ENCODE measurements at places on chromosomes 13 and 19.

- DNase-seq, result no peak
These were observed 5.8 kb downstream of the ZNF175 start for GRCh38 chr19:51576850-51577249.

- no peak for DNase-seq
These were observed 519.9 kb downstream of the PCDH17 start for GRCh38 chr13:58151452-58151851.

DNA sequence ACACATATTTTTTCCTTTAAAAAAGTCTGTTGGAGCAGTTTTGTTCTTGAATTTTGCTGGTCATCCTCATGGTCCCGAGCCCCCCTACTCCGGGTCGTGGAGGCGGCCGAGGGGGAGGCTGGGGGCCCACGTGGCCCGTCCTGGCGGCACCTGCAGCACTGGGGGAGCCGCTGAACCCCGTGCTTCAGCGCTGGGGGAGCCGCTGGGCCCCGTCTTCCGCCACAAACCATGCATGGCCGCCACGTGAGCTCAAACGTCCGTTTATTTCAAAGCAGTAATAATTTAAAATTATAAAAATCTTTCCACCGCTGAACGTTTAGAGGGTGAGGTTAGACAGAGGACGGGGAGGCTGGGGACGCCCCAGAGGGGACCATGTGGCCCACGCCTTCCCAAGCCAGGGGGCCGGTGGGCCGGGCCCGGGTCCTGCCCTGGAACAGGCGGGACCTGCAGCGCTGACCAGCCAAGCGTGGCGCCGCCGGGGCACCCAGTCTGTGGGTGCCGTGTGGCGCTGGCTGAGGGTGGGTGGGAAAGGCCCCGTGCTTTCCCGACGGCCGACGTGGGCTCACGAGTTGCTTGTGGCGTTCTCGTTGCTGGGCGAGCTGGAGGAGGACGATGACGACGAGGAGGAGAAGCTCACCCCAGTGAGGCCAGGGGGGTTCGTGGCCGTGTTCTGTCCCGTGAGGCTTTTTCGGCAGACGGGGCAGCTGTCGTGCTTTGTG is 8.0 kb downstream of the FGF22 start:
- no peak for DNase-seq

GRCh38 chr13:97225533-97225932 is 3.4 kb downstream of the MBNL2 start:
- no peak for DNase-seq

DNA sequence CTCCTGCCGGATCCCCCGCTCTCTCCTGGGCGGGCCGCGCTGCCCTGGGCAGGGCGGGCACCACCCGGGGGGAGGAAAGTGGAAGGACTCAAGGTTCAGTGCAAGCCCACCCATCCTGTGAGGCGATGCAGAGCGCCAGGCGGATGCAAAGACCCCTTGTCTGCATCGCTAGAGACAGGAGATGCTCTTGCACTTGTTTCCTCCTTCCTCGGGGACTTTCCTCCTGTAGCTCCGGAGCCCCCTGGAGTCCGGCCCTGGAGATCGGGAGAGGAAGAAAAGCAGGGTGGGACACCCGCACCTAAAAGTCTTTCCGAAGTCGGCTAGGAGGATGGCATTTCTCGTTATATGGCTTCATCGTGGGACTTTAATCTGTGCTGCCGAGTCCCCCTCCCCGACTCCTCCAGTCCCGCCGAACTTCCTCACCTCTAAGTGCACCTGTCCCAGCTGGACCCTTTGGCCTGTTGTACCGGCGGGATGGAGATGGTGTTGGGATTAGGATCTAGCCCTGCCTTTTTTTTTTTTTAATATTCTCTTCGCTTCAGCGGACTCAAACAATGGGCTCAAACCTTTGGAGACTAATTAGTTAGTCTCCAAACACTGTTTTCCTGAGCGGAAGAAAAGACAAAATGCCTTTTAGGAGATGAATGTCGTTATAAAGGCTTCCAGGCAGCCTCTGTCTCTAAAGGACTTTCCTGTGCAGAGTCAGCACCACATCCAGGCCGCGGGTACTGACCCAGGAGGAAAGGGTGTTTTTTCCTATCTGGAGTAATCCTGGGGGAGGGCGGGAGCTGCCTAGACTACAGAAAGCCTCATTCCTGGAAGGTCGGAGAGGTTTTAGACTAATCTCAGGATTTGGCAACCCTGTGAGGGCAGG is 725 bp downstream of the FAM124A start:
- no peak for DNase-seq

- DNase-seq, result no peak
These were observed 399.5 kb upstream of the MIR17HG start for GRCh38 chr13:90947976-90948375.

DNA sequence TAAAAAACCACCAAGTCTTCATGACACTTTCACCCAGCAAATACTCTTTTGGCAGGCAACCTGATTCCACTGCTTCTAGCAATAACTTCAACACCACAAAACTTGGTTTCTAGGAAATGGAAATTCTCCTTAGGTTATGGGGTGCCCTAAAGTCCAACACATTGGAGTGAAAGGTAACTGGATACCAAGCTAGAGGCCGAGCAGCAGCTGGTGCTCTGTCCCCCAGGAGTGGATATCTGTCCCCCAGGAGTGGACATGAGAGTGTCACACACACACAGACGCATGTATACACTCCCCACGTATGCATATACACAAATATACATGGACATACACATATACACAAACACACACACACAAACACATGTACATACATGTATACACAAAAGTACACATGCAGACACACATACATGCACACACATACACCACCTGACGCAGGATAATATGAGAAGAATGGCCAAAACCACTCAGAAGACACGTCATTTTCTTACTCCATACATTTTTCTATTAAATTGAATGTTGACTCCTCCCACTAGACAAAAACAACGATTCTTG is 50.8 kb downstream of the RFX2 start:
- no peak for DNase-seq

DNA sequence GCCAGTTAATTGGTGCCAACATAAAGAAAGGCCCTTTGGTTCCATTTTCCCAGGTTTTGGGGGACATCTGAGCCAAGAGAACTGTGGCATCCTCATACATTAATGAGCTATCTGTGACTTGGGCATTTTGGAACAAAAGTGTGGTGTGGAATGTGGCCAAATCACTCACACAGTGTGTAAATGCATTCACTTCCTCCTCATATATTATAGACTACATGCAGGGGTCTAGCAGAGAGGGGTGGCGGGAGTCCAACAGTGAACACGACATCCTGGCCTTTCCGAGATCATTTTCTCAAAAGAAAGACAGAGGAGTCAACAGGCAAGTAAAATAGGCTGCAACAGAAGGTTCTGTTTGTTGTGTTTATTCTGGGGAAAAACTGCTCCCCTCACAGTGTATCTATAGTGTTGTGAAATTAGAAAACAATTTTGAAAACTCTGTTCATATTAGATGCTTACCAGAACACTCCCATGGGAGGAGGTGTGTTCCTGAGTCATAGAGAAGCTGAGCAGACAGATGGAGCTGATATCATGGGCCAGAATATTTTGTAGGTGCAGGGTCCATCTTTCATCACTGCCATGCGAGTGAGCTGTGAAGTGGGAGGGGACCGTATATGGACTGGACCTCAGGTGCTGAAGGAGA is 36.9 kb downstream of the PABPC3 start:
- no peak for DNase-seq

- no peak for DNase-seq
These were observed 27.1 kb upstream of the MYCBP2 start for GRCh38 chr13:77353995-77354394.

- no peak for DNase-seq
These were observed 62.9 kb downstream of the NHLRC3 start for GRCh38 chr13:39100996-39101738.

GRCh38 chr13:76936763-76937162 is 11.5 kb upstream of the ACOD1 start:
- DNase-seq, result no peak

GRCh38 chr19:19823916-19824315 is 2.4 kb upstream of the ZNF506 start:
- no peak for DNase-seq
